ENCODE measurements at places on chromosomes 4 and X. TPM values are rescaled to one million over a fixed set of nuclear protein-coding genes. Genes with fewer than 3 reads are reported as not detected.

- peak; percentile 63 for DNase-seq
Observed at GRCh38 chrX:103817502-103817901, 14.6 kb downstream of the RAB9B start.

- DNase-seq: no peak
Observed at GRCh38 chrX:140172401-140172800, 207.1 kb upstream of the CXorf66 start.

Gene NOX1
- not detected for total RNA-seq

Gene DUX4
- not detected for total RNA-seq

Gene PAGE2B
- not detected for total RNA-seq

DNA sequence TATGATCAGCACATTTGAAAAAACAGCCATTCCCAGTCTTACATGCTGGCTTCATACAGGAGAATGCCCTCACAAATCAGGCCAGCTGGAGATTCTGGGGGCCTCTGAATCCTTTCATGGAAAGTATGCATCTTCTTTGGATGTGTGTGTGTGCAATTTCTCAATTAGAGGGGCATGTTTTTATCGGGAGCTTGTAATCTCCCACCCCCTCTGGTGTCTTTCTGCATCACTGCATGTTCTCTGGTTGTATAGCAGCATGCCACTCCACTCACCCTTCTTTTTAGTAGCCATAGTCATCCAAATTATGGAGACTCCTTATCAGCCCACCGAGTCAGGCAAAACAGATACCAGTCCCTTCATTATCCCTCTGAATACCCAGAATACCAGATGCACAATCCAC, 282.2 kb upstream of the SLIT2 start:
- no peak for DNase-seq

Gene PRSS12
- total RNA-seq: 27.1 TPM

Gene JAKMIP1
- total RNA-seq: not detected

Gene DGKQ
- total RNA-seq: 9.9 TPM

Gene MAGEA12
- total RNA-seq: not detected

DNA sequence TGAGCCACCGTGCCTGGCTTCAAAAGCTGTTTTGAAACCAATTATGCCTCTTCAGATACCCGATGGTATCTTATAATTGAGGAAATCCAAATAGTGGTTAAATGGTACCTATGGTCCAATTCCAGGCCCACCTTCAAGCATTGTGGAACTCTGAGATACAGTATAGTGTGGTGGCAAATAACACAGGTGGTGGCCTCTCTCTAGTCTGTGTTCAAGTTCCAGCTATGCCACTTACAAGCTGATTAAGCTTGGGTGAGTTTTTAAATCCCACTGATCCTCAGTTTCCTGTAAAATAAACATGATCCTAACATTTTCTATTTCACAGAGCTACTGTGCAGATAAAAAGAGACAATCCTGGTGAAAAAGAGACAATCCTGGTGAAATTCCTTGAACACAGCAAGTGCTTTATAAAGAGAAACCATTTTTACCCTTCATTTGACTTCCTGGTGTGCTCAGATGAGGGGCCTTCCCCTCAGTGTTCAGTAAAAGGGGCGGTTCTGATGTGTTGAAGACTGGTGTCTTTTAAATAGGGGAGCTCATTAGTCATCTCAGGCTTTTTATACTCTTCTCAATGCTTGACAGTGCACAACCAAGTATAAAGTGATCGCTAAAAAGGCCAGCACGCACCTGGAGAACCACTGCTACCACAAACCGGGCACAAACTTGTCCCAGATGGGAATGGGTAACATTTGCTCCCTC, 30.8 kb upstream of the CD40LG start:
- DNase-seq: no peak

All from fibroblast of the aortic adventitia (primary cell).